ENCODE measurements at places on chromosomes 1 and 21.

DNA sequence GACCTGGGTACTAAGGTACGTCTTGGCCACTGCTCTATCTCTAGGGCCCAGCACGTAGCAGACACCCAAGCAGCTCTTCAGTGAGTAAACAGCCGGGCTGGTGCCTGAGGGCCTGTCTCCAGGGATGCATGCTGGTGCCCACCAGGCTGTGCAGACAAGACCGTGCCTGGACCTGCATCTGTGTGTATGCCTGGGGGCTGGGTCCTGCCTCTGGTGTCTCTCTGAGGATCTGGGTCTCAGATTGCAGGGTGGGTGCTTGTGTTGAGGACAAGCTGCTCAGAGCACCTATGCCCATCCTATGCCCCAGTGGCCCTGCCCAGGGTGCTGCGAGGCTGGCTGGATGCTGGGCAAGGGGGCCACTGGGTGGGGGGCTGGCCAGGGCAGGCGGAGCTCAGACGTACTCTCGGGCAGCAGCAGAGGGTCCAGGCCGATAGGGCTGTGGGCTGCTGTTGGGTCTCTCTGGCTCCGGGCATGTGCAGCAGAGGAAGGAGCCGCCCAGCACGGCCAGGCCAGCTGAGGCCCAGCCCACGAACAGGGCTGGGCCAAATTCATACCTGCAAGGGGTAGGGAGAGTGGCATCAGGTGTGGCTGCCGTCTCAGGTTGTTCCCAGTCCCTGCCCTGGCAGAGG lies 4.4 kb downstream of the CLDN19 start:
- no peak for DNase-seq

DNA sequence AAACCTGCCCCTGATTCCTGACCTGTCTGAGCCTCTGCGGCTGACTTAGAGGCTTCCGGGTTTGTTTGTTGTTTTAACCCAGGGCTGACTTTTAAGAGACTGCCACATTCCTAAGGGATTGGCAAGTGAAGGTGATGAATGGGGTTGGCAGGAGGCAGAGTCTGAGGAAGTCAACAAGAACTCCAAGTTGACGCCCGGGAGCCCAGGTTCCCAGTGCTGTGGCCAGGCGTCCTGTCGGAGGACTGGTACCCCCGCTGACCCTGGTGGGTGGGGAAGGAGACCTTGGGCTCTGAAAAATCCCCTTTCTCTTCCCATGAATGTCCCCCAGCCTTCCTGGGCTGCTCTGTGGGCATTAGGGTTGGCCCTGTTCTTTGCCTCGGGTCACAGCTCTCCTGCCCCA lies 19.7 kb upstream of the EPS8L3 start:
- DNase-seq, result no peak

- no peak for DNase-seq
Observed at GRCh38 chr21:43808832-43809251, 19.5 kb downstream of the RRP1 start.

DNA sequence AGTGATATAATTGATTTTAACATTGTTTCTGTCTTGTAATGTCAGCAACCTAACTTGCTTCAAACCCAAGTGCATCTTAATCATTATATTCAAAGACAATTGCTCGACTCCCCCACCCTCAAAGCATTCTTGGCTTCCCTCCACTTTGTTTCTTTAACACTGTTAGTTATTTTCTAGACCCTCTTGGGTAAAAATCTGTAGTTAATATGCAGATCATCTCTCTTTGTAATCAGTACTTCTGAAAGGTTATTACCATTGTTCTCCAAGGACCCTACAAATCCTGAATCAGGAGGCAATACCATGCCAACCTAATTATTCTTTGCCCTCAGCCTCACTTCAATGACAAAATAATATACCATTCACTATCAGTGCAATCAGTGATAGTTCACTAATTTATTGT lies 1075.7 kb downstream of the AMY1C start:
- no peak for DNase-seq

GRCh38 chr1:43432171-43432860 lies 21.4 kb downstream of the HYI start:
- DNase-seq, result no peak

GRCh38 chr21:17597680-17598079 lies 15.0 kb downstream of the BTG3 start:
- DNase-seq, result no peak

Data from stimulated activated CD8-positive, alpha-beta memory T cell treated with anti-CD3 and anti-CD28 coated beads, Interleukin-7, amount 100 ng/mL, for 1 hour (primary cell).